ENCODE measurements at places on chromosomes 12 and 14.

- DNase-seq: no peak
Measured at GRCh38 chr12:72268386-72268785, 3.8 kb upstream of the TRHDE start.

- DNase-seq: no peak
Measured at GRCh38 chr12:116319233-116319897, 41.9 kb upstream of the MED13L start.

DNA sequence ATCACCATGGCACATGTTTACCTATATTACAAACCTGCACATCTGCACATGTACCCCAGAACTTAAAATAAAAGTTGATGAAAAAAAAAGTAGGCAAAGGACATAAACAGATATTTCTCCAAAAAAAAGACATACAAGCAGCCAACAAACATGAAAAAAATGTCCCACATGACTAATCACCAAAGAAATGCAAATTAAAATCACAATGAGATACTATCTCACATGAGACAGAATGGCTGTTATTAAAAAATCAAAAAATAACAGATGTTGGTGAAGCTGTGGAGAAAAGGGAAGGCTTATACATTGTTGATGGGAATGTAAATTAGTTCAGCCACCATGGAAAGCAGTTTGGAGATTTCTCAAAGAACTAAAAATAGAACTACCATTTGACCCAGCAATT, 68.0 kb upstream of the FAR2 start:
- DNase-seq: no peak

GRCh38 chr12:109538191-109538863, 35.0 kb downstream of the MMAB start:
- no peak for DNase-seq

GRCh38 chr14:74474376-74474775, 18.7 kb downstream of the NPC2 start:
- no peak for DNase-seq
